ENCODE measurements at places on chromosomes 7 and 10. TPM values are rescaled to one million over a fixed set of nuclear protein-coding genes. Genes with fewer than 3 reads are reported as not detected.

GRCh38 chr7:142956951-142957623, 5.1 kb downstream of the KEL start:
- peak; percentile 63 for DNase-seq

GRCh38 chr10:50420196-50420595, 168.9 kb upstream of the ASAH2 start:
- DNase-seq = no peak

DNA sequence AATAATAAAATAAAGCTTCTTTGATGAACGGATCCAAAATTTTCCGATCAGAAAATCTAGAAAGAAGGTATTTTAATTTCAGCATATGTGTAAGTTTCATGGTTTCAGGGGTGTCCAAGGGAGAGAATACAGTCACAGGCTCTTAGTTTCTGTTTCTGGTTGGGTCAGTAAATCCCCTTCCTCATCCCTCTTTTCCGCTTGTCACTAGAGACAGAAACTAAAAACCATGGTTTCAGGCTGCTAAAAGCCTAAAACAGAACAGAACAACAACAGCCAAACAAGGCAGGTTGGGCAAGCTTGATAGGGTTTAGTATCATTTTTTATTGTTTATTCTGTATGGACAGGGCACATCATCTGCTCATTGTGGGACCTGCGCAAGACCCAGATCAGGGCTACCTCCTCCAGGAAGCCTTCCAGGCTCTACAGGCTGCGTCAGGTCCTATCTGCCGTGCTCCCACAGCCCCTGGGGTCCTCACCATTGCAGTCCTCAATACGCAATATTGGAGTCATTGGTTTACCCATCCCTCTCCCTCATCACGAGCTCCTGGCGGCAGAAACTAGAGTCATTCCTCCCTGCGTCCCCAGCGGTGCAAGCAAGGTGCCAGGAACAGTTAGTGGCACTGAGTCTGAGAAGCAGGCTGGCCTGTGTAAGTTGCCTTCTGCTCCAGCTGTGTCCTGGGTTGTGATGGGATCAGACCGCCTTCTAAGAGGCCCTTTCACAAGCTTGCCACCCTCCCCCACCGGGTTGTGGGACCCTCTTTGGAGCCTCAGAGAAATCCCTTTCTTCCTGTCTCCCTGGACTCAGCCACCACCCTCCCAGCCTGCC, 70.2 kb upstream of the CUX1 start:
- no peak for DNase-seq

DNA sequence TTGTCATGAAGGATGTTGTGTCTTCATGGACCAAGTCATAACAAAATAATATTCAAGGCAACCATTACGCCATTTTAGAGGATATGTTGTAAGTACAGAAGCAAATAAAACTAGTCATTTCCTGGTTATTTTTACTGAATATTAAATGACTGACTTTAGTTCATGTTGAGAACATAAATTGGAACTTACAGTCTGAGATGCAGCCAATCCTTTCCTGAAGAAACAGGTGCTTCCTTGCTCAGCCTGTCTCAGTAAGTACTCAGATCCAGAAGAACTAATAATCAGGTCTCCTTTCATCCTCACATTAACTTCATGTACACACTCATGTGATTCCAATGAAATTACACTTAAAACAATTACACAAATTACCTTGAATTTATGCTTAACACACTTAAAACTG, 12.3 kb downstream of the SEMA3A start:
- DNase-seq = no peak

DNA sequence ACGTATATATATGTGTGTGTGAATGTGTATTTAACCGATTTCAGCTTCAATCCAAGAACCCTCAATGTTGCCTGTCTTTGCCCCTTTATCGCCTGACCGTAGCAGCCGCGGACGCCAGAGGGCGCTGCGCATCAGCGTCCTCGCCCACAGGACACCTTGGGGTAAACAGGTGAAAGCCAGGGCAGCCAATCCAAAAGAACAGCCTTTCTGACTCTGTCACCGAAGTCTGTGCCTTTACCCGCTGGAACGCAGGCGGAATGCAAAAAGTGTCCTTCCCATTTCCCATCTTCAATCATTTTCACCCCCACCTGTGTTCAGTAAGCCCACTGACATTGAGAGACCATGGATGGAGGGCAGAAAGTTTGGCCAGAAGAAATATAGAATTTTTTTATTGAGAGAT, 3.6 kb downstream of the NXPH1 start:
- peak; percentile 18 for DNase-seq

- peak; percentile 33 for DNase-seq
Observed at GRCh38 chr10:19169684-19170083, 121.1 kb downstream of the MALRD1 start.

DNA sequence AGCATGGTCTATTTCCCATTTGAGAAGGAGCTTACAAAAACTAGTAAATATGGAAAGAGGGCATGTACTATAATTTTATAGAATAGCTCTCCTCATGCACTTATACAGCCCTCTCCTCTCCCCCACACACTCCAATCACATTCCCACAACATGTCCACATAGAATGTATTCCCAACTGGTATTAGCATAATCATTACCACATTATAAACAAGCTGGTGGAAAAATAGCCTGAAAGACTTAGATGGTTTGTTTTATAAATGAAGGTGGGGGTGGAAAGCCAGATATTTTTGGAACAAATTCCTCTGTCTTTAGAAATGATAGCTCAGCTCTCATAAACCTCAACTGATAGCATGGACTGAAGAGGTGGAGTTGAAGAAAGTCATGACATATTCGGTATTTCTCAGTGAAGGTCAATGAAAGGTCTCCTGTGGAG, 410.1 kb downstream of the SUGCT start:
- DNase-seq = no peak

GRCh38 chr10:16441173-16441840, 4.5 kb downstream of the PTER start:
- DNase-seq = no peak

DNA sequence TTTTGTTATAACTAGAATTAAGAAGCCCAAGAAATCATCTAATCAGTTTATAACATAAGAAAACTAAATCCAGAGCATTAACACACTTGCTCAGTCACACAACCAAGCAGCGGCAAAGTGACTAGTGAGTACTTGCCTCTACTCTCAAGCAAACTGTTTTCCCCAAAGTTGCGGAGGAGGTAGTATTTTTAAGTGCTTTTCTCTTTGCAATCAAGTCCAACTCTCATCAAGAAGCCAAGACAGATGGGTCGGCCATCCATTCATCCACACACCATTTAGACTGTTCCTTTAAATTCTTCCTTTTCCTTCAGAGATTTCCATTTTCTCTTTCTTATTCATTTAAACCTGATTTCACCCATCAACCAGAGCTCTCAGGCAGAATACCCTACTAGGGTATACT, 25.4 kb downstream of the ARHGAP21 start:
- no peak for DNase-seq

The LLCFC1 gene
- not detected for total RNA-seq

The CARD11 gene
- 16.9 TPM for total RNA-seq

The SEMA3A gene
- total RNA-seq = 11.6 TPM

The WIPF3 gene
- total RNA-seq = not detected

The PCLO gene
- 44.4 TPM for total RNA-seq

The LEP gene
- not detected for total RNA-seq

The GUSB gene
- total RNA-seq = 29.2 TPM

The HOXA6 gene
- total RNA-seq = not detected

All from A172 (cell line).